ENCODE measurements at places on chromosomes 6 and 20.

DNA sequence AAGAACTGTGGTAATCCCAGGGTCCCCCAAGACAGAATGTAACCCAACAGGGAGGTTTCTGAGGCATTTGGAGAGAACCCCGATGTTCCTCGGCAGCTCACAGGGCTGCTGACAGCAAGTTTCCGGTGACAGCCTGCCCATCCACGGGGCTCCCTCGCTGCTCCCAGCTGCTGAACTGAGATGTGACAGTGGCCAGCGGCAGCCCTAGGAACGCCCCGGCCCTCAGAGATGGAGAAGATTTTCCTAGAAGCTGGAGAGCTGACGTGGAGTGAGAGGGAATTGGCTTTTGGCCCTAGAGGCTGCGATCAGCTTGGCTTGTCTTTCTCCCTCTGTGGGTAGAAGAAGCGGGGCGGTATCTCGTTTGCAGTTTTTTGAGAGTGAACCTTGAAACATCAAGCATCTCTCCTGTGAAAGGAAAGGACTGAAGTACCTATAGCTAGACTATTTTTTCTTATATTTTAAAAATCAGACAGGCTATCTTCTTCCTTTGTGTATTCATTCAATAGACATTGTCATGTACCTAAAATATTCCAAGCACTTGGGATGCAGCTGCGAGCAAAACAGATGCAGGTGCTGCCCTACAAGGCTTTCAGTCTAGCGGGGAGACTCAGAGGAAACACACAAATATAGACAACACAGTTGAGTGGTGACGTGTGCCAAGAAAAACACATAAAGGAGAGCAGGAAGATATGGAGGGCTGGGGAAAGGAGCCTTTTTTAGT lies 28.4 kb upstream of the NFATC2 start:
- no peak overlapping the region for H3K27ac ChIP-seq
- H3K27me3 ChIP-seq, result no peaks in the 10 kb centered on the region
- no peaks in the 10 kb centered on the region for H3K36me3 ChIP-seq
- H3K4me1 ChIP-seq, result no peaks in the 10 kb centered on the region
- no peak overlapping the region for H3K4me3 ChIP-seq

DNA sequence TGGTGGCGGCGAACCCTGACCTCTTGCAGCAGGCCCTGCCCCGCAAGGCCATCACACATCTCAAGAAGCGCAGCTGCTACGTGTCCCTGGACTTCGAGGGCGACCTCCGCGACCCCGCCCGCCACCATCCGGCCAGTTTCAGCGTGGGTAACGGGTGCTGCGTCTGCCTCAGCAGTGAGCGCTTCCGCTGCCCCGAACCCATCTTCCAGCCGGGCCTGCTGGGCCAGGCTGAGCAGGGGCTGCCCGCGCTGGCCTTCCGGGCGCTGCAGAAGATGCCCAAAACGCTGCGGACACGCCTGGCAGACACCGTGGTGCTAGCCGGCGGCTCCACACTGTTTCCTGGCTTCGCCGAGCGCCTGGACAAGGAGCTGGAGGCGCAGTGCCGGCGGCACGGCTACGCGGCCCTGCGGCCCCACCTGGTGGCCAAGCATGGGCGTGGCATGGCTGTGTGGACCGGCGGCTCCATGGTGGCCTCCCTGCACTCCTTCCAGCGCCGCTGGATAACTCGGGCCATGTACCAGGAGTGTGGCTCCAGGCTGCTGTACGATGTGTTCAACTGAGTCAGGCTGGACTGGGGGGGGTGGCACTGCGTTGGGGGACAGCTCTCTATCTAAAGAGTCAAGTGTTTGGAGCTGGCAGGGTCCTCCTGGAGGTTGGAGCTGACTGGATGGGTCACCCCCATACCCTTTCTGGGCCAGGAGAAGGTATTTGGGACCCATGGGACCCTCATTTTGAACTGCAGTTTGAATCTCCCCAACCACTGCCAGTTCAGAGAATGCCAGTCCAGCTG lies 1.1 kb downstream of the ACTL10 start:
- H3K4me3 ChIP-seq, result peak overlapping the region; percentile 87
- peak; percentile 98 for DNase-seq
- H3K27ac ChIP-seq, result peak overlapping the region; percentile 94
- H3K36me3 ChIP-seq, result no peaks in the 10 kb centered on the region

GRCh38 chr6:118894425-118895260 lies 691 bp downstream of the ASF1A start:
- no peaks in the 10 kb centered on the region for H3K27me3 ChIP-seq
- H3K4me3 ChIP-seq, result peak overlapping the region; percentile 84
- H3K4me1 ChIP-seq, result peaks cover 76% of the 10 kb centered on the region
- peak overlapping the region; percentile 98 for H3K27ac ChIP-seq

DNA sequence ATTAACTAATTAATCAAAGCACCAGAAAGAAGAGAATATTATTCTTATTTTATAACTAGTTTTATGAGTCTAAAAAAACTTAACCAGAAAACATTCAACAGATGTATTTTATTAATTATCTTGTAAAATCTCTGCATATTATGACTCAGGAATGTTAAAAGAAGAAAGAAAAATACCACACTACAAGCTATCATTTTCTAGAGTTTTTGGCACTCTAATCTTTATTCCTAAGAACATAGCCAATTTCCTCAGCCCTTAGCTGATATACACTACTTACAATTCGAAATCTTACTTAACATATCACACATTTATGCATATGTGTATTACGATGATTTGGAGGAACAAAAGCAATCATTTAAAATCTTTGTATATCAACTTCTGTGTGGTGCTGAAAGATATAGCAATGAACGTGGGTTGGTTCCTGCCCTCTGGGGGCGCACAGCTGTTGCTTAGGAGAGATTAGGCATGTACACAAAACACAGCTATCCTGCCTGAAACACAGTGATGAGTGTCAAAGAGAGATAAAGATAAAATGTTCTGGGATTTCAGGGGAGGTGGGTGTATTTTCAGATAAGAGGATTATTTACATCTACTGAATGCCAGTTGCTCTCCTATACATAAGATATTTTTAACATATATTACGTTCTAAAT lies 404.5 kb downstream of the SYNE1 start:
- H3K4me1 ChIP-seq, result no peaks in the 10 kb centered on the region
- peaks cover 100% of the 10 kb centered on the region for H3K36me3 ChIP-seq
- no peaks in the 10 kb centered on the region for H3K27me3 ChIP-seq
- DNase-seq, result no peak
- peak overlapping the region; percentile 28 for H3K27ac ChIP-seq
- H3K4me3 ChIP-seq, result no peak overlapping the region

GRCh38 chr20:62318400-62319345 lies 15.9 kb downstream of the ADRM1 start:
- no peaks in the 10 kb centered on the region for H3K4me1 ChIP-seq
- no peak for DNase-seq
- H3K27ac ChIP-seq, result no peak overlapping the region
- peaks cover 58% of the 10 kb centered on the region for H3K36me3 ChIP-seq
- H3K4me3 ChIP-seq, result no peak overlapping the region
- H3K27me3 ChIP-seq, result no peaks in the 10 kb centered on the region

DNA sequence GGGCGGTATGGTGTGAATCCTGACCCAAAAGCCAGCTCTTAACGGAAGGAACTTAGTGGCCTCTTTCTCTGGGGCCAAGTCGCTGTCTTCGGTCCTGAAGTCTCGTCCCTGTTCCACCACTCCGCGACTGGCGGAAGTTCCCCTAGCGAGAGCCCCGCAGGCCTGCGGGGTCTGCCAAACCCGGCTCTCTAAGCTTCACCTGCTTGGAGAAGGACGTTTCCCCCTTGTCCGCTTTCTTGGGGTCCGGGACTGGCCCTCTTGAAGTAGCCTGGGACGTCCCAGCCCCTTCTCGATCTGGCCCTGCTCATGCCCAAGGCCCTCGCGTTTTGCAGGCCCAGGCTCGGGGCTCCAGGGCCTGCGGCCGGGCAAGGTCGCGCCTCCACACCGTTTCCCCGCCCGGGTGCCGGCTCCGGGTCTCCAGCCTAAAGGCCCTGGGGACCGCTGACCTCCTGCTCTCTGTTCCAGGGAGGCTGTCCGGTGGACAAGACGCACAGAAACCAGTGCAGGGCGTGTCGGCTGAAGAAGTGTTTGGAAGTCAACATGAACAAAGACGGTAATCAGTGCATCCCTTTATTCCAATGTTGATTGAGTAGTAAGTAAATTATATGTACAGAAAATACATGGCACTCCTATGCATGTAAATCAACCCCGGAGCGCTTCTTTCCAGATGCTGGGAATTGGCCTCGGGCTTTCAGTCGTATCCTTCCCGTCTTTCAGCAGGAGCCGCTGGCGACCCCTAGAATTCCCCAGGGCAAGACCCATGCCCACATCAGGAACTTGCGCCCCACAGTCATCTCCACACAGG lies 8.8 kb downstream of the NR2E1 start:
- peaks cover 97% of the 10 kb centered on the region for H3K27me3 ChIP-seq
- H3K36me3 ChIP-seq, result no peaks in the 10 kb centered on the region
- no peak overlapping the region for H3K27ac ChIP-seq
- DNase-seq, result no peak

DNA sequence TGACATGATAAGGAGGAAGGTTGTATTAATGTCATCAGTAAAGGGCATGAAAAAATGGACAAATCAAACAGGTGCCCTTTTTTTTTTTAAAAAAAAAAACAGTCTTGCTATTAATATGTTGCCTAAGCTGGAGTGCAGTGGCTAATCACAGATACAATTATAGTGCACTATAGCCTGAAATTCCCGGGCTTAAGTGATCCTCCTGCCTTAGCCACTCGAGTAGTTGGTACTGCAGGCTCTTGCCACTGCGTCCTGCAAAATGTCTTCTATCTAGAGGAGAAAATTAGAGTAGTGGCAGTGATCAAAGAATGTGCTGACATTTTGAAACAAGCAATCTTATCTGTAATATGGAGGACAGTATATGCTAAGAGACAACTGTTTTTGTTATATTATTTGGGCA lies 127.7 kb downstream of the ASCC3 start:
- H3K27ac ChIP-seq, result no peak overlapping the region
- no peaks in the 10 kb centered on the region for H3K4me1 ChIP-seq
- no peak overlapping the region for H3K4me3 ChIP-seq
- no peak for DNase-seq
- no peaks in the 10 kb centered on the region for H3K27me3 ChIP-seq
- peaks cover 18% of the 10 kb centered on the region for H3K36me3 ChIP-seq

- DNase-seq, result peak; percentile 93
- H3K4me1 ChIP-seq, result peaks cover 79% of the 10 kb centered on the region
- no peaks in the 10 kb centered on the region for H3K27me3 ChIP-seq
- H3K27ac ChIP-seq, result peak overlapping the region; percentile 66
- H3K4me3 ChIP-seq, result peak overlapping the region; percentile 68
These were observed 102.5 kb downstream of the NOL4L start for GRCh38 chr20:32482442-32483261.

GRCh38 chr20:60115451-60115850 lies 157.2 kb downstream of the CDH26 start:
- H3K36me3 ChIP-seq, result no peaks in the 10 kb centered on the region
- H3K27me3 ChIP-seq, result no peaks in the 10 kb centered on the region
- no peak overlapping the region for H3K4me3 ChIP-seq
- no peak overlapping the region for H3K27ac ChIP-seq
- no peak for DNase-seq
- H3K4me1 ChIP-seq, result no peaks in the 10 kb centered on the region

GRCh38 chr20:62357187-62357667 lies 9.9 kb downstream of the LAMA5 start:
- no peak for DNase-seq
- H3K27ac ChIP-seq, result peak overlapping the region; percentile 86
- H3K36me3 ChIP-seq, result peaks cover 27% of the 10 kb centered on the region

- no peaks in the 10 kb centered on the region for H3K27me3 ChIP-seq
- H3K36me3 ChIP-seq, result no peaks in the 10 kb centered on the region
- DNase-seq, result no peak
- H3K27ac ChIP-seq, result peak overlapping the region; percentile 98
- peaks cover 26% of the 10 kb centered on the region for H3K4me1 ChIP-seq
These were observed 1.0 kb downstream of the IGF2R start for GRCh38 chr6:159969921-159970320.

GRCh38 chr6:22656706-22657351 lies 87.5 kb downstream of the HDGFL1 start:
- H3K27ac ChIP-seq, result no peak overlapping the region
- no peaks in the 10 kb centered on the region for H3K4me1 ChIP-seq
- DNase-seq, result no peak
- no peaks in the 10 kb centered on the region for H3K36me3 ChIP-seq

- H3K36me3 ChIP-seq, result no peaks in the 10 kb centered on the region
- no peaks in the 10 kb centered on the region for H3K27me3 ChIP-seq
- no peak for DNase-seq
- H3K4me1 ChIP-seq, result peaks cover 91% of the 10 kb centered on the region
- no peak overlapping the region for H3K4me3 ChIP-seq
These were observed 75.3 kb upstream of the RIPOR2 start for GRCh38 chr6:25010902-25011625.

DNA sequence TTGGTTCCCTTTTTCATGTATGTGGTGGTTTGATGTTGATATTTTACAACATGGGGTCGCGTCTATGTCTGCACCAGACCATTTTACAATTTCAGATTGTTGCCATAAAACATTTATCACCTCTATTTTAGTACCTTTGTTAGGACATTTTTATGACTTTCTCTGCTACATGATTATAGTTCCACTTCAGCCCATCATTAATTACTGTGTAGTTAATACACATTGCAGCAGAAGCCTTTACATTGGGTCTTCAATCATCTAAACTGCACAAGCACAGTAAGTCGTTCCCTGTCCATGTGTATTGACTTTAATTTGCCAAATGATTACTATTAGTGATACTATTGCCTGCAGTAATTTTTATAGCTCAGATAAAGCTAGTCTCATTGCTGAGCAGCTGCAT lies 15.7 kb upstream of the TMEM217 start:
- no peak overlapping the region for H3K27ac ChIP-seq
- no peaks in the 10 kb centered on the region for H3K27me3 ChIP-seq
- peaks cover 7% of the 10 kb centered on the region for H3K36me3 ChIP-seq
- no peak for DNase-seq
- H3K4me3 ChIP-seq, result no peak overlapping the region
- peaks cover 52% of the 10 kb centered on the region for H3K4me1 ChIP-seq

DNA sequence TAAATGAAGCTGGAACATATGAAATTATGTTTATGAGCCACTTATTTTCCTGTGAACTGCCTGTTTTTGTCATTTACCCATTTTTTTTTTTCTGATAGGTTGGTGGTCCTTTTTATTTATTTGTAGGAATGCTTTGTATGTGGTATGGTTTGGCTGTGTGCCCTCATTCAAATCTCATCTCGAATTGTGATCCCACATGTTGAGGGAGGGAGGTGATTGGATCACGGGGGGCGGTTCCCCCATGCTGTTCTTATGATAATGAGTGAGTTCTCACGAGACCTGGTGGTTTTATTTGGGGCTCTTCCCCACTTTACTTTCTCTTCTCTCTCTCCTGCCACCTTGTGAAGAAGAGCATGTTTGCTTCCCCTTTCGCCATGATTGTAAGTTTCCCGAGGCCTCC lies 77.3 kb downstream of the CDH26 start:
- H3K4me3 ChIP-seq, result no peak overlapping the region
- no peaks in the 10 kb centered on the region for H3K36me3 ChIP-seq
- H3K27ac ChIP-seq, result no peak overlapping the region
- DNase-seq, result no peak
- no peaks in the 10 kb centered on the region for H3K4me1 ChIP-seq

GRCh38 chr20:62044631-62045030 lies 21.1 kb downstream of the TAF4 start:
- DNase-seq, result peak; percentile 66
- H3K27ac ChIP-seq, result peak overlapping the region; percentile 41
- no peak overlapping the region for H3K4me3 ChIP-seq
- H3K4me1 ChIP-seq, result peaks cover 49% of the 10 kb centered on the region
- no peaks in the 10 kb centered on the region for H3K27me3 ChIP-seq
